ENCODE measurements at places on chromosomes 11 and 22.
A peak's percentile ranks its signal among the peaks of the same experiment; 100 is the strongest.

DNA sequence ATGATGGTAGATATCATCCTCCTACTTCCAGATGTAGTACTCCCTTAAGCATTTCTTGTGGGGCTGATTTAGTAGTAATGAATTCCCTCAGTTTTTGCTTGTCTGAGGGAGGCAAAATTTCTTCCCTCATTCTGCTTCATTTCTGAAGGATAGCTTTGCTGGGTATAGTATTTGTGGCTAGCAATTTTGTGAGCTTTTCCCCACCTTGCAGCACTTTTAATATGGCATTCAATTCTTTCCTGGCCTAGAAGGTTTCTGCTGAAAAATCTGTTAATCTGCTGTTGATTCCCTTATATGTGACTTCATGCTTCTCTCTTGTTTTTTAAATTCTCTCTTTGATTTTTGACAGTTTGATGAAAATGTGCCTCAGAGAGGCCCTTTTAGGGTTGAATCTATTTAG lies 50.4 kb downstream of the KCNQ1OT1 start:
- DNase-seq: no peak

DNA sequence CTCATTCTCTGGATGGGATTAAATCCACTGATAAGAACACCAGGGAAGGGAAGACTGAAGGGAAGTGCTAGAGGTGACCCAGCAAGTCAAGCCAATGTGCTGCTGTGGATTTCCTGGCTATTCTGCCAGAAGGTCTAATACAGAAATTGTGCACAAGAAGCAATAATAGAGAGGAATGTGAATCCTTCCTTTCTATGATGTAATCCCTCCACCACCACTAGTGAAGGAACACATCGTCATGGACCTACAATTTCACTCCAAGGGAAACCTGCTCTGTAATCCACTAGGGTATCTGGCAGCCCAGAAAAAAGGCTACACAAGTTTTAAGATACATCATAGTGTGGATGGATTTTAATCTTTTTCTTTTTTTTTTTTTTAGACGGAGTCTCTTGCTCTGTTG lies 17.4 kb downstream of the LARGE2 start:
- DNase-seq: no peak

DNA sequence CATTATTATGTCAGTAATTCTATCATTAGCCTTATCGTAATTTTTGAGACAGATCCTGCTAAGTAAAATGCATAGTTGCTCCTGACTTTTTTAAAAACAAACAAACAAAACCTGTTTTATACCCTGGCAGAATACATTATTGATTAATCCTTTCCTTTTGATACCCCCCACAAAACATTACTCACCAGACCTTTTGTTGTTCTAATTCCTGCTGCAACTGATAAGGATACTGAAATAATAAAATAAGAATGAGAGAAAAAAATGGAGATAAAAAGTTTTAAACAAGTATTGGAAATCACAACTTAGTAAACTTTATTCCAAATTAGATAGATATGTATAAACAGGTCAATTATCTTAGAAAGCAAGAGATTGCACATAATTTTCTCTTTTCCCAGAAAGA lies 28.6 kb downstream of the MS4A4E start:
- no peak for DNase-seq

GRCh38 chr22:20571078-20571503 lies 63.7 kb downstream of the MED15 start:
- no peak for DNase-seq

DNA sequence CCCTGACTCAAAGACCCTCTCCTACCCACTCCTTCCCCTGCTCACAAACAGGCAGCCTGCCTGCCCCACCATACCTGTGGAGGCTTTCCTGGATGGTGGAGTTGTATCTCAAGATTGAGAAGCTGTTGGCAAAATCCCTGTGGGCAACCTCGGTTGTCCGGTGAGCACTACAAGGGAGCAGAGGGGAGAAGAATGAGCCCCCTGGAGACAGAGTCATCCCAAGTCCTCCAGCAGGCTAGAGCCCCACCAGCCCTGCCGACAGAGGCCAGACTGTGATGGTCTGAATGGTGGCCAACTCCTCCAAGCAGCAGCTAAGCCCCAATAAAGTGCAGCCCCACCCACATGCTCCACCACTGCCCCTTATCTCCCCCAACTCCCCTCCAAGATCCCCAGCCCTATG lies 17.5 kb downstream of the TMPRSS13 start:
- no peak for DNase-seq

GRCh38 chr11:123742031-123742723 lies 717 bp upstream of the ZNF202 start:
- DNase-seq: no peak

- DNase-seq: no peak
These were observed 1.5 kb upstream of the APOBEC3A start for GRCh38 chr22:38955926-38956325.

DNA sequence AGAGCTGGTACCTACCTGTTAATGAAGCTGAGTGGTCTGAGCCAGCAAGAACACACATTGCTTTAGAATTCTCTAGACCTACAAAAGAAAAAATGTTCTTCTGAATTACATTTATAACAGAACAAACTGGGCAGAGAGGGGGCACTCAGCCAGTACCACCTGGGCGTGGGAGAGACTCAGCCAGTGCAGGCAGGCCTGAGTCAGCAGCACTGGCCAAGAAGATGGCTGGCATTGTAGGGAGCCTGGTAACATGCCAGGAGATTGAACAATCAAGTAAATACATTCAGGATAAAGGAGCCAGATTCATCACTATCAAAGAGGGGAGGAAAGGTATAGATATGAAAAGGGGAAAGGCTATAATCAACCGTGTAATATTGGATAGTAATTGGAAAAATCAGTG lies 19.9 kb downstream of the SERGEF start:
- no peak for DNase-seq

- DNase-seq: no peak
These were observed 1505.2 kb downstream of the TBC1D22A start for GRCh38 chr22:48267681-48268080.

- DNase-seq: no peak
These were observed 47.1 kb downstream of the BID start for GRCh38 chr22:17726928-17727897.

- no peak for DNase-seq
These were observed 31.7 kb upstream of the P2RY2 start for GRCh38 chr11:73186294-73186850.

DNA sequence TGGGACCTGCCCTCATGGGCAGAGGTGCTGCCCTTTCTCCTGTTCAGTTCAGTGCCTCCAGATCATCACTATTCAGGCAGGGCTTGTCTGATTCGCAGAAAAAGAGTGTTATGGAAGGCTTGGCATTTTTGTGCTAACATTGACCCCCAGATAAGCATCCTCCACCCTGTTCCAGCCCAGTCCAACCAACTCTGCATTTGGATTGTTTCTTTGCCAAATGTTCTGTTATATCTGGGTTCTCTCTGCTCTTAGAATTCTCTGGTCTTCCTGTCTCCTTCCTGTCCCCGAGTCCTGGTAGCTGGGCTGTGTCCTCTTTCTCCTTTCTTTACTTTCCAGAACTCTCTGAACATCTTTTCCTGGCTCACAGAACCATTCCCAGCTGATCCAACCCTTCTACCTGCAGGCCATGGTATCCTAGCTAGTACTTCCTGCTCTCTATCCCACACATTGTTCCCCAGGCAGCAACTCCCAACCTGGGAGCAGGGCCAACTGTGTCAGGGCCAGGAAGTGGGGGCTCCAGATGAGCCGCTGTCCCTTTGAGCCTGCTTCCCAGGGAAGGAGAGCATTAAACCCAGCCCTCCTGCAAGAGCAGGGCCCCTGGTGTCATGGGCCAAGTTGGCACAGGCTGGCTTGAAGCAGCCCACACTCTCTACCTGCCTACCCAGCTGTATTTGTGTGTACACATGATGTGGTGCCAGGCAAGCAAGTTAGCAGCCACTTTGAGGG lies 280.7 kb upstream of the CADM1 start:
- DNase-seq: no peak

GRCh38 chr11:39668640-39669039 lies 1790.8 kb downstream of the LRRC4C start:
- no peak for DNase-seq

GRCh38 chr11:78533399-78533798 lies 41.3 kb downstream of the NARS2 start:
- DNase-seq: no peak

- no peak for DNase-seq
These were observed 131.1 kb upstream of the NCAM1 start for GRCh38 chr11:112829971-112830654.

DNA sequence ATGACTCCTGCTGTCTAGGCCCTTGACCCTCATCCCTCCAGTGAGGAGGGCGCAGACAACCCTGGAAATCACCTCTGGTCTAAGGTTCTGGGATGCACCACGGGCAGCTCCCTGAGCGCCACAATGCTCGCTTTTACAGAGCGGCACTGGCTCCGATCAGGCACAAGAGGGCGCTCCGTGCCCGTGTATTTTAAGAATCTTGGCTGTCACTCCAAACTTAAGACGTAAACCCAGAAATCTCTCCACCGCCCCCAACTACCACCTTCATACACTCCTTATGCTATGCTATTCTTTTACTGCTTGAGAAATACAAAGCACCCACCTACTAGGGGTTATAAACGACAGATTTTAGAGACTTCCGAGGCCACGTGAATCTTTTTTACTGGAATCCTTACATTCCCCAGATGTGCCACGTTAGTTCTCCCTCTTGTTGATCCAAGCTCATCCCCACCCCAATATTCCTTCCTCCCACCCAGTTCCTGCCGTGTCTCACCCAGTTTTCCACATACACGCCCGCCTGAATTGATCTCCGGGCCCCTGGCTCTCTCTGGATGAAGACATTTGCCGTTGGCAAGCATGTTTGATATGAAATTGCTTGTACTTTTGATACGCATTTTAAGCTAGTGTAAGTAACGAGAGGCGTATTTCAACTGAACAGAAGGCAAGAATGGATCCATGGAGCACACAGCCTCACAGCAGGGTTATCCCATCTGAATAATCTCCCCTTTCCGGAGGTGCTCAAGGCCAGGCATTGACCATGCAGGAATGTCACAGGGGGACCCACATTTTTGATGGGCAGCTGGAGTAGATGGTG lies 453.5 kb downstream of the OPCML start:
- DNase-seq: peak; percentile 5

DNA sequence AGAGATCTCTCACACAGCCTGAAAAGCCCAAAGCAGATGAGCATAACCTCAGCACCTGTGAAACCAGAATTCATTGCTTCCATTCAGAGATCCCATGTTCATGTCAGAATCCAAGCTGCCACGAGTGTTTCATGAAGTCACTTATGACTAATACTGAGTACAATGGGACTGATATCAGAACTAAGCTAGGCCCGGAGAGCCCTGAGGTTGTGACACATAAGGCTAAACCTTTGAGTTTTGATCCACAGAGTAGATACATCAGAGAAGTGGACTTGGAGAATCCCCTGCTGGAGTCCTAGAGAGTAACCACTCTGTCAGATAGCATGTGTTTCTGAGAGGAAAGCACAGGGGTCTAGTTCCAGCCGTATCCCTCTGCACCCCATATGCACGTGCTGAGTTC lies 890 bp upstream of the GLYATL1 start:
- no peak for DNase-seq

DNA sequence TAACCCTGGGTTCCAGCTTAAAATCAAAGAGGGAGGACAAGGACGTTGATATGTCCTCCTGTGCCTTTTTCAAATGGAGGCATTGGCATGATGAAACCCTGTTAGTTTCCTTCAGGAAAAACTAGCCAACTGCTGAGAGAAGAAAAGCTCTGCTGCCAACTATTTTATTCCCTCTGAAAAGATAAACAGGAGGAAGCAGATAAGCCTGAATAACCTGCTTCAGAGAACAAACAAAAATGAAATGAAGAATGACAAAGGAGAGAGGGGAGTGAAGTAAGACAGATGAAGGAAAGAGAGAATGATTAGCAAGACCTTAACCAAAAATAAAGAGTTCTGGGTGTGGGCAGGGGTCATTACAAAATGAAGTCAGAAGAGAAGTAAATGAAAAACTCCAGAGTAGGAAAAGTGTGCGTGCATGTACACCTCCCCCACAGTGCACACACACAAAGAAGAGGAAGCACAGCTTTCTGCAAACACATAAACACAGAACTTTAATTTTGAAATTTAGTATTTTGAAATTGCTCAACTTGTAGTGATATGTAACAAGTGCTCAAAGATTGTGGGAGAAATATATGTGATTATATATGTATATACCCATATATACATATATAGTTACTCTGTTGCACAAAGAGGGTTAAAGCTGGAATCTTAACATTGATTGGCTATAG lies 332.2 kb downstream of the LUZP2 start:
- no peak for DNase-seq

GRCh38 chr11:109432105-109432504 lies 10.1 kb downstream of the C11orf87 start:
- DNase-seq: no peak

DNA sequence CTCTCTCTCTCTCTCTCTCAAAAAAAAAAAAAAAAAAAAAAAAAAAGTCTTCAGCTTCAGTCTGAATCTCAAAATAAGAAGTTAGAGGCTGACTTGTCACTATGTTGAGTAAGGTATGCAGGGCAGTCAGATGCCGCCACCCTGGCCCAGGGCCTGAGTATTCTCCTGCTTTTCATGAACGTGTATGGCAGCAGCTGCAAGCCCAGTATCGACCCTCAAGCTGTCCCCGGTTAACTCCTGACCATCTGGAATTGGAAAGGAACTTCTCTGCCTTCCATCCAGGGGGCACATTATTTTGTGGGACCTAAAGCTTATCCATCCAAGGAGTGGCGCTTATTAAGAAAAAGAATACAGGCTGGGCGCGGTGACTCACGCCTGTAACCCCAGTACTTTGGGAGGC lies 11.4 kb downstream of the MRGPRD start:
- DNase-seq: no peak

DNA sequence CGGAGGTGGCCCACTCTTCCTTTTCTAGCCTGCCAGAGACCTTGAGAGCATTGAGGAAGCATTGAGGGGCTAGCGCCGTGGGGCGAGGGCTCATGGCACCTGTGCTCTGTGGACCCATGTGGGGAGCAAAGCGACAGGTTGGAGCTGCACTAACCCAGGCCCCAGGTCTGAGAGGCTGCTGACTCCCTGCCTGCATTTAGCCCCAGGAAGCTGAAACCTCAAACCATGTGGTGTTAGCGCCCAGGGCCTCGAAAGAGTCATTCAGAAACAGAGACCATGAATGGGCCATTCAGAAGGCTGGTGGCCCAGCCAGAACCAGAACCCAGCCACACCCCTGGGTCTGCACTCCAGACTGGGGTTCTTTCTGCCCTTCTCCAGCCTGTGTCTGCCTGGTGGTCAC lies 88.6 kb downstream of the BCR start:
- DNase-seq: peak; percentile 31

- DNase-seq: no peak
These were observed 6.3 kb downstream of the EHF start for GRCh38 chr11:34627197-34627596.

DNA sequence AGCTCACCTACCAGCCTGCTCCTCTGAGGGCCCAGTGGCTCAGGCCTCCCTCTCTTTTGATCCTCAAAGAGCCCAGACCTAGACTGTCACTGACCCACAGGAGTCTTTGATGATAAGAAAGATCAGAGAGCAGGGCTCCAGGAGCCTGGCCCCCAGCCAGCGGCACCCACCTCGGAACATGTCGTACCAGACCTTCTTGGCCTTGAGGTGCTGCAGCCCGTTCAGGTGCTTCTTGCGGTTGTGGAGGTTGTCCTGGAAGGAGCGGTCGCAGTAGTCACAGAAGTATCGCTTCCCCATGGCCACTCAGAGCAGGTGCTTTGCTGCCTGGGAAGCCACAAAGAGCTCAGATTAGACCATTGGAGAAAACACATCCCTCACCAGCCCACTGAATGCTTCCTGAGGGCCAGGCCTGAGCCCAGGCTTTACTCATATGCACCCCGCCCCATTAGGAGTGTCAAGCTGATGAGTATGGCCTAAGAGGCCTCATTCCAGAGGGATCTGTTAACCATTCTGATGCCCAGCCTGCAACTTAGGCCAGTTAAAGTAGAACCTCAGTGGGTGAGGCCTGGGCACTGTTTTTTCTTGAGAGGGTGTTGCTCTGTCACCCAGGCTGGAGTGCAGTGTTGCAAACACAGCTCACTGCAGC lies 18.4 kb downstream of the ZMAT5 start:
- no peak for DNase-seq

Measured in GM12864 (cell line).